Stimulated activated CD8-positive, alpha-beta memory T cell treated with anti-CD3 and anti-CD28 coated beads, Interleukin-7, amount 100 ng/mL, for 48 hours (primary cell): ENCODE measurements at places on chromosomes 5 and 9.

- DNase-seq, result no peak
Measured at GRCh38 chr5:131581702-131582101, 53.3 kb downstream of the RAPGEF6 start.

DNA sequence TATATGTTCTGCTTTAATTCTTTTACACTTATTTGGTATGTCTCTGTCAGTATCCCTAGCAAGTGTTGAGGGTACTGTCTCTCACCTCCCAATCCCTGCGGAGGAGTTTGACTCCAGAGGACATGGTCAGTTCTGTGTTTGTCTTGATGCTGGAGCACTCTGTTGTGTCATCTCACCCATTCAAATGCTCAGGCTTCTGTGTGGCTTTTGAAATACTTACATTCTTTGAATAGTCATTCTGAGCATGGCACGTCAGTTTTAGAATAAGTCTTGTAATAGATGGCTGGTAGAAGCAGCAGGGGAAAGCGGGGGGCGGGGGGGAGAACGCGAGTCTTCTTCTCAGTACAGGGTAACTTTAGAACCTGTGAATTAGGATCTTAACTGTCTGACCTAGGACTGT, 12.3 kb downstream of the MAST4 start:
- DNase-seq, result no peak

DNA sequence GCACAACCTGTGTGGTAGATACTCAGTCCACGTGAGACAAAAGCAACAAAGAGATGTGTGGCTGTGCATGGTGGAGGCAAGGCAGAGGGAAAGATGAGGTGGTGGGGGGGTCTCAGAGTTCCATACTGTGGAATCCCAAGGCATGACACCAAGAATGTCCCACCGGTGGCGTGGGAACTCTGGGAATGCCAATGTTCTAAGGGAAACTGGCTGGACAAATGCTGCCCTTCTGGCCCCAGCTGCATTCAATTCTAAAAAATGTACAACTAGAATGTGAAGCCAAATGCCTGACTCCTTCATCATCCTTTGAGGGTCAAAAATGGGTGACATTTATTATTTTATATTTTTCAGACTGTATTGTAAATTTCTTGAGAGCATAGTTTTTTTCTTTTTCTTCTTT, 58.2 kb upstream of the EQTN start:
- no peak for DNase-seq

DNA sequence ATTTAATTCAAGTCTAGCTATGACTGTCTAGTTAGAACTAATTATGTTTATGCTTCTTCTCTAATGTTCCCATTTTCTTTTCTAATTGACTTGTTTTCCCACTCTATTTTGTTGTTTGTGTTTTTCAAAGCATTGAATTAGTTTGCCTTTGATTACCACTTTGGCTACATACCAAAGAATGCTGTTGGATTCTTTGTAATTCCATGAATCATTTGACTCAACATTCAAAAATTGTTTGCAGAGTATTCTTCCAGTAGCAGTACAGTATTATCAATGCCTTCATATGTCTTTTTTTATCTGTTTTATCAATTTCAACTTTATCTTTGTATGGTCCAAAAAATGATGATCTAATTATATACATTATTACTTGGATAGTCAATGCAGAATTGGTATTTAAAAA, 288.7 kb downstream of the RFX3 start:
- DNase-seq, result no peak
